Left ventricle myocardium inferior (tissue), 1 donor: ENCODE measurements at places on chromosomes 6 and 20. TPM values are rescaled to one million over a fixed set of nuclear protein-coding genes. Genes with fewer than 3 reads are reported as not detected.

RAET1L gene
- not detected for total RNA-seq

HLA-DQA2 gene
- 1.8 TPM for total RNA-seq

- peaks cover 50% of the 10 kb centered on the region for H3K4me1 ChIP-seq
- no peak overlapping the region for H3K4me3 ChIP-seq
- peak; percentile 79 for DNase-seq
- H3K27me3 ChIP-seq: no peaks in the 10 kb centered on the region
These were observed 79.9 kb downstream of the SLC22A3 start for GRCh38 chr6:160428069-160428430.

DNA sequence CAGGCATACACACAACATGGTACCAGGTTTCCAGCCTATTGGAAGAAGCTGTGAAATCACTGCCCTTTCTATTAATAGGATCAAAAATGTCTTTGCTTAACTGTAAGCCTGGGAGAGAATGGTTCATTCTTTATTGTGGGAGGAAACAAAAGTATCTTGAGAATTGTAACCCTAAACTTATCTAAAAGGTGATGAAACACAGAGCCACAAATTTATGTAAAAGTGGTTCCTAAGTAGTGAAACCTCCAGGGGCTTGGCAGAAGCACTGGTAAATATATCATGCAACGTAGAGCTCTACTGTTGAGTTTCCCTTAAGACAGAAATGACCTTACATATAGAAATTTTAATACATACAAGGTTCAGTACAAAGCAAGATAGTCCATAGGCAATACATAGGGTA lies 17.2 kb upstream of the NOX3 start:
- H3K27me3 ChIP-seq: no peaks in the 10 kb centered on the region
- no peaks in the 10 kb centered on the region for H3K4me1 ChIP-seq
- H3K4me3 ChIP-seq: no peak overlapping the region
- DNase-seq: no peak
- no peak overlapping the region for H3K27ac ChIP-seq
